Aorta (tissue), 5 donors: ENCODE measurements at places on chromosomes 6 and 20. TPM values are rescaled to one million over a fixed set of nuclear protein-coding genes. Genes with fewer than 3 reads are reported as not detected.
A peak's percentile ranks its signal among the peaks of the same experiment; 100 is the strongest.

Gene DEFB132
- total RNA-seq = not detected

Gene PRR18
- not detected for total RNA-seq

Gene DACT2
- not detected for total RNA-seq

Gene TPBG
- 20.1 TPM for total RNA-seq

Gene INSM1
- not detected for total RNA-seq

- no peak for DNase-seq
- H3K27ac ChIP-seq = no peak overlapping the region
- no peak overlapping the region for H3K4me3 ChIP-seq
Measured at GRCh38 chr6:137813308-137813970, 53.6 kb upstream of the TNFAIP3 start.

GRCh38 chr6:147787417-147787816 is 278.9 kb downstream of the SAMD5 start:
- no peaks in the 10 kb centered on the region for H3K36me3 ChIP-seq
- no peak overlapping the region for H3K4me3 ChIP-seq
- no peaks in the 10 kb centered on the region for H3K27me3 ChIP-seq
- no peaks in the 10 kb centered on the region for H3K4me1 ChIP-seq
- H3K27ac ChIP-seq = no peak overlapping the region
- DNase-seq = no peak

DNA sequence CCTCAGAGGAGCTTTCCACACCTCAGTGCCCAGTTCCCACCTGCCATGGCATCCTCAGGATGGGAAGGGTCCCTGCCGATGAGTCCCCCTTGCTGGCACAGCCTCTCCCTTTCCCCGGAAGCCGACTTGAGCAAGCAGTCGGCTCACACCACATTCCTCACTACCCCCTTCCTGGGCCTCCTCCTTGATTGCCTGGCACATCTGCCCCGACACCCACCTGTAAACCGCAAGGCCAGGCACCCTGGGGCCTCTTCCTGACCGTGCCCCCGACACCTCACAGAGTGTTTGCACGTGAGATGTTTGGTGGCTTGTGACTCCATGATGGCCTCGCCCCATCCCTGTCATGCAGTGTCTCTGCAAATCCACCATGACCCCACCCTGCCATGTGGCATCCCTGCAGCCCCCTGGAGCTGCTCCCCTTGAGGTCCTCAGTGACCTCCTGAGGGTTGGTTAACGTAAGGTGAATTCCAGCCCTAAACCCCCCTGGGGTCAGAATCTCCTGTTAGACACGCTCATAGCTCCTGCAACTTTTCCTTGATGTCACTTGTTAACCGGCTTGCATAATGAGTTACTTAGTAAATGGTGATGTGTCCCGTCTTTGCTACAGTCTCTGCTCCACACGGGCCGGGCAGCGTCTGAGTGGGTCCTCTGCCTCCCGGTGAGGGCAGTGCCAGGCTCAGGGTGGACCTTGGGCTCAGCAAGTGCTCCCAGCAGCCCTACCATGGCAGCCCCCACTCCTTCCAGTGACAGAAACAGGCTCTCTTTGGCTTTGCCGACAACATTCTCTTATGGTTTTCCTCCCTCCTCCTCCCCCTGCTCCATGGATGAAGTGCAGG is 115.9 kb upstream of the FRMD1 start:
- H3K27ac ChIP-seq = no peak overlapping the region
- H3K4me1 ChIP-seq = no peaks in the 10 kb centered on the region
- H3K27me3 ChIP-seq = no peaks in the 10 kb centered on the region
- peak; percentile 57 for DNase-seq
- no peaks in the 10 kb centered on the region for H3K36me3 ChIP-seq

- no peak overlapping the region for H3K4me3 ChIP-seq
- no peak for DNase-seq
- H3K36me3 ChIP-seq = no peaks in the 10 kb centered on the region
- H3K27ac ChIP-seq = no peak overlapping the region
- no peaks in the 10 kb centered on the region for H3K4me1 ChIP-seq
Measured at GRCh38 chr6:103826209-103826608, 1033.5 kb downstream of the HACE1 start.

- H3K27me3 ChIP-seq = no peaks in the 10 kb centered on the region
- DNase-seq = no peak
- peaks cover 13% of the 10 kb centered on the region for H3K36me3 ChIP-seq
- H3K27ac ChIP-seq = no peak overlapping the region
- H3K4me1 ChIP-seq = no peaks in the 10 kb centered on the region
- H3K4me3 ChIP-seq = no peak overlapping the region
Measured at GRCh38 chr6:149380523-149380922, 19.5 kb upstream of the SUMO4 start.

- DNase-seq = no peak
- H3K27me3 ChIP-seq = no peaks in the 10 kb centered on the region
Measured at GRCh38 chr6:134205366-134205765, 112.5 kb downstream of the SGK1 start.

DNA sequence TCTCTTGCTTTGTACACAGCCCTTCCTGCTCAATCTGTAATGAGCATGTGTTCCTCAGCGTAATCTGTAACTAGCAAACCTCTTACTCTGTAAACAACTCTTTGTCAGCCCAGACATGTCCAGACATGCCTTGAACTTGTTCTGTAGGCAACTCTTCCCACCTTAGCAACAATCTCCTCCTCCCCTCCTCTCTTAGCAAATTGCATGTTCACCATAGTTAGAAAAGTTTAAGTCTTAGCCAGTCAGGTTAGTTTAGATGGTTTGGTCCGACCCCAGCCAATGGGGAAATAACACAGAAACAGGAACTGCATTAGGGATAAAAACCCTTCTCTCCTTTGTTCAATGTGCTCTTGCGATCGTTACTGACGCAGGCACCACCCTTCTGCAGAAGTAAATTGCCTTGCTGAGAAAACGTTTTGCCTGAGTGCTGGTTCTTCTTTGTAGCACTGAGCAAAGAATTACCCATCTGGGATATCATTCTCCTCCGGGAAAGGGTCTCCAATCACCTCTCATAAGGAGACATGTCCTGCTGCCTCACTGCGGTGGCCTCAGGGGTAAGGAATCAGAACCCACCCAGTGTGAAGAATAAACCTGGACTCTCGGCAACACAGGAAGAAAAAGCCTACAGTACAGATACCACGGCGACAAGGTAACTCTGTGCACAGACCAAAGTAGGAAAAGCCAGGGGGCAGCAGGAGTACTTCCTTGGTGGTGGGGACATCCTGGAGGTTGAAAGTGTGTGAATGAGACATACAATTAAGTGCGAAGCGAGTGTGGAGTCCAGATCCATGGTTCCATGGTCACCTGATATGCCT is 26.2 kb downstream of the PLN start:
- H3K4me3 ChIP-seq = no peak overlapping the region
- no peak overlapping the region for H3K27ac ChIP-seq
- no peak for DNase-seq
- H3K4me1 ChIP-seq = no peaks in the 10 kb centered on the region
- no peaks in the 10 kb centered on the region for H3K27me3 ChIP-seq
- H3K36me3 ChIP-seq = no peaks in the 10 kb centered on the region

DNA sequence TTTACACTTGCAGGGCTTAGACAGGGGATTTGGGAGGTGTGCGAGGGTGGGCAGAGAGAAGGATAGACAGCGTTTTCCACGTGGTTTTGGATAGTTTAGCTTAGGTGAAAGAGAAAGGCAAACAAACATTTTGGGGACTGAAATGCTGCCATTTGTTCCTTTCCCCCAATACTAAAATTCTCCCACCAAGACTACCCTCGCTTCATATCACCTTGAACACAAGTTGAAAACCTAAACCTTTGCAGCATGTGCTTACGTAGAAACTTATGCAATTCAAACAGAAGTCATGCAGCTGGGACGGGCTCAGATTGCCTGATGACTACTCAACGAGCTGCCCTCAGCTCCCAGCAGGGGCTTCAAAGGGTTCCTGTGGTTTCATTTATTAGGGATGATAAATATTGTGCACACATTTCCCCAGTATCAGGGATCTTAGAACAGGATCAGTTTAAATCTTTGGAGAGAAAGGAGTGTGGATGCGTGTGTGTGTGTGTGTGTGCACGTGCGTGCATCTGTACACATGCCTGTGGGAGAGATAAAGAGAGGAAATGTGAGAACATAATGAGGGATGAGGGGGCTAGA is 77.3 kb downstream of the SLC22A23 start:
- no peaks in the 10 kb centered on the region for H3K36me3 ChIP-seq
- no peaks in the 10 kb centered on the region for H3K4me1 ChIP-seq
- no peak overlapping the region for H3K27ac ChIP-seq

DNA sequence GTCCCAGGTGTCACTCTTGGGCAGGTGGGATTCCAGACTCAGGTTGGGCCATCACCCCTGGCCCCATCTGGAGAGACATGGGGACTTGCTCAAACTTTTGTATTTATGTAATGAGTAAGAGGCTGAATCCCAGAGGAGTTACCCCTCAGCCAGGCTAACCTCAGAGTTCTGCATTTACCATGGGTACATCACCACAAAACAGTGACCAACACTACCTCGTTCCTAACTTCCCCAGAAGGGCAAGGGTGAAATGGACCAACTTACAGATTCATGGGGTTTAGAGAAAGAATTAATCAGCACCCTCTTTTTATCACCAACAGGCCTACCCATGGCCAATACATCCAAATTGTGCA is 259.9 kb upstream of the MARCKS start:
- peaks cover 4% of the 10 kb centered on the region for H3K4me1 ChIP-seq
- H3K4me3 ChIP-seq = no peak overlapping the region

DNA sequence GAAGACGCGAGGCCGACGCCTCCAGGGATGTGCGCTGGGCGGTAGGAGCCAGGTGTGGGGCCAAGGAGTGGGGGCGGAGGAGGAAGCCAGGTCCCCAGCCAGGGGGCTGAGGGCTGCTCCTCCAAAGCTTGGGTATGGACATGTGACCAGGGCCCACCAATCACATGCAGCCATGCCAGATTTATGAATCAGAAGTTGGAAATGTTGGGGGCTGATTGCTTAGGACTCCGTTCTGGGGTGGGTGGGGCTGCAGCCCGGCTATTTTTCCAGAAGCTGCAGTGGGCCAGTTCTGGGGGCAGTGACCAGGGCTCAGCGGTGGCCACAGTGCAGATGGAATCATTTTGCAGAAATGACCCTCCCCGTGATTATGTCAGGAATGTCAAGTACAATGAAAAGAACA is 96.0 kb downstream of the CEBPB start:
- peak; percentile 89 for DNase-seq
- no peak overlapping the region for H3K4me3 ChIP-seq
- no peaks in the 10 kb centered on the region for H3K27me3 ChIP-seq
- H3K27ac ChIP-seq = peak overlapping the region; percentile 58

GRCh38 chr20:10385850-10386544 is 48.0 kb downstream of the MKKS start:
- no peak overlapping the region for H3K27ac ChIP-seq
- no peaks in the 10 kb centered on the region for H3K36me3 ChIP-seq
- no peak for DNase-seq
- H3K4me1 ChIP-seq = no peaks in the 10 kb centered on the region

- no peak for DNase-seq
- no peak overlapping the region for H3K27ac ChIP-seq
- H3K4me1 ChIP-seq = peaks cover 4% of the 10 kb centered on the region
Measured at GRCh38 chr6:46505693-46506512, 14.7 kb upstream of the RCAN2 start.

- H3K36me3 ChIP-seq = no peaks in the 10 kb centered on the region
- no peak overlapping the region for H3K27ac ChIP-seq
- no peak for DNase-seq
- no peaks in the 10 kb centered on the region for H3K27me3 ChIP-seq
- H3K4me3 ChIP-seq = no peak overlapping the region
Measured at GRCh38 chr6:13473768-13474165, 13.6 kb downstream of the GFOD1 start.

- no peaks in the 10 kb centered on the region for H3K36me3 ChIP-seq
- no peak overlapping the region for H3K27ac ChIP-seq
- no peak overlapping the region for H3K4me3 ChIP-seq
- DNase-seq = no peak
Measured at GRCh38 chr6:39057251-39058155, 8.9 kb downstream of the GLP1R start.

DNA sequence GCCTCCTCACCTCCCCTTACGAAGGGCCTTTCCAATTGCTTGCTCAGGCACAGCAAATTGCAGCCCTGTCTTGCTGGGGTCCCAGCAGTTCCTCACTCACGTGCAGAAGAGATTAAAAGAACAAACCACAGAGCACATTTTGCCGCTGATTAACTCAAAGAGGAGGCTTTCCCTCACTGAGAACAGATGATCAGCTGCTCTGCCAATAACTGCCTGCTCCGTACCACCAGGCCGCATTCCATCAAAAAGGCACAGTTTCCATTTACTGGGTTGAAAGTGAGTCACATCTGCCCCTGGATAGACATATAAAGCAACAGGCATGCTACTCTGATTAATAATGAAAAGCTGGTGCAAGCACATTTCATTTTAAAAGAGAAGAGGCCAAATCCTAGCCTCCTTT is 446.8 kb downstream of the PTPRT start:
- H3K4me3 ChIP-seq = no peak overlapping the region
- no peak for DNase-seq
- no peaks in the 10 kb centered on the region for H3K4me1 ChIP-seq
- H3K36me3 ChIP-seq = no peaks in the 10 kb centered on the region
- H3K27me3 ChIP-seq = no peaks in the 10 kb centered on the region

- peaks cover 3% of the 10 kb centered on the region for H3K4me1 ChIP-seq
- no peak overlapping the region for H3K4me3 ChIP-seq
- no peaks in the 10 kb centered on the region for H3K36me3 ChIP-seq
- no peaks in the 10 kb centered on the region for H3K27me3 ChIP-seq
- H3K27ac ChIP-seq = no peak overlapping the region
Measured at GRCh38 chr20:14717134-14717999, 380.0 kb upstream of the FLRT3 start.

DNA sequence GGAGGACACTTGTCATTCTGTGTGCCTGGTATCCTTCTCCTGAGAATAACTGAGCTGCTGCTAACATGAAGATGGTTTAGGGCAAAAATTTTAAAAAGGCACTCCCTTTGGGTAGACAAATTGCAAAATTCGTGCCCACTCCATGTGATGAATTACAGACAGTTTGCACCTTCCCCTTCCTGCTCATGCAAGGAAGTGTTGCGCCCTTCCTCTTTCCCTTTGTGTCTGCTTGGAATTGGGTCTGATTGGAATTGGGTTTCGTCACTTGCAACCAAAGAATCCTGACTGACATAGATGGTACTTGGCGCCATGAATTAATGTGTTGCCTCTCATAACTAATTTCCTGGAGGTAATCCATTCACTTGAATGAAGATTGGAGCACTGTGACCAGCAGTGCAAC is 62.3 kb upstream of the SHLD1 start:
- no peaks in the 10 kb centered on the region for H3K27me3 ChIP-seq
- H3K4me1 ChIP-seq = no peaks in the 10 kb centered on the region
- no peak overlapping the region for H3K27ac ChIP-seq

- no peak overlapping the region for H3K4me3 ChIP-seq
- H3K4me1 ChIP-seq = no peaks in the 10 kb centered on the region
- no peaks in the 10 kb centered on the region for H3K36me3 ChIP-seq
- H3K27me3 ChIP-seq = no peaks in the 10 kb centered on the region
- H3K27ac ChIP-seq = no peak overlapping the region
Measured at GRCh38 chr6:53192682-53193188, 44.1 kb upstream of the GCM1 start.
